ENCODE measurements at places on chromosomes 3 and 15.

DNA sequence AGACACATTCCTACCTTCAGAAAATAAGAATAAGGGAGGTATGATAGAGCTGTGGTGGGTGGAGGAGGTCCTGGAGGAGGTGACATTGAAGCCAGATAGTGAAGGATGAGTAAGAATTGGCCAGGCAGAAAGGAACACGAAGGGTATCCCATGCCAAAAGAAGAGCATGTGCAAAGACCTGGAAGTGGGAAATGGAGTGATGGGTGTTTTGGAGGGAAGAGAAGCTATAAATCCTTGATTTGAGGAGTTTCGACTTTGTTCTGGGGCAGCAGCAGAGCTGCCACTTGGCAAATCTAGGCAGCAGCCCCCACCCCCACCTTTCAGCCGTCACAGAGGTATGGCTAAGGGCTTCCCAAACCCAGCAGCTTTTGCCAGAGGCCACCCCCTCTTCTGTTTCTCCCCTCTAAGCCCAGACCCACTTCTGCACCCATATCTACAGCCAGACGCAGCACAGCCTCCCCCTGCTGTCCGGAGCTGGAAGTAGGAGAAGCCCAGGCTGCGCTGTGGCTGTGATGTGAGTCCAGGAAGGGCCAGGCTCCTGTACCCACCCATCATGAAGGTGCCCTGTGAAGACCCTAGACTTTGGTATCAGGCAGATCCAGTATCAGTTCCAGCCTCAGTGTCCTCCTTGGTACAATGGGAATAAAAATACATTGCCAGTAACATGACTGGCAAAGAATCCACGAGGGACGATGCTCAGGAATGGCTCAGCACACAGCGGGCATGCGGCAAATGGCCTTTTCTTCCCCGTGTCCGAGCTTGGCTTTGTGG, 188.7 kb upstream of the LINGO1 start:
- peak; percentile 73 for DNase-seq

DNA sequence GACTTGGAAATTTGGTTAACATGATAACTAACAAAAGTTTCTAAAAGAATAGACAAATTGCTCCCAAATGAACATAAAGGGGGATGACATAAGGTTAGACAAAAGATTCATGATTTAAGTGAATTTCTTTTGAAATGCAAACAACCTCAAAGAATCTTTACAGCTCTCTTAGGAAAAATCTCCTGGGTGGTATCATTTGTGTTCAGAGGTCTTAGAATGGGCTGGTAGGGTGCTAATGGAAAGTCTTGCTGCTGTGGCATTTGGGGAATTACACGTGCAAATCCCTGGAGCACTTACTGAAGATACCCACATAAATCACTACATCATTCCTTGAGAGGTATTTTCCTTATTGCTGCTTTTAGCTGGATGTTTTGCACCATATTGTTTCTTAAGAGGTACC, 14.4 kb upstream of the ROBO2 start:
- no peak for DNase-seq

GRCh38 chr15:61687124-61687523, 373.1 kb downstream of the VPS13C start:
- no peak for DNase-seq

DNA sequence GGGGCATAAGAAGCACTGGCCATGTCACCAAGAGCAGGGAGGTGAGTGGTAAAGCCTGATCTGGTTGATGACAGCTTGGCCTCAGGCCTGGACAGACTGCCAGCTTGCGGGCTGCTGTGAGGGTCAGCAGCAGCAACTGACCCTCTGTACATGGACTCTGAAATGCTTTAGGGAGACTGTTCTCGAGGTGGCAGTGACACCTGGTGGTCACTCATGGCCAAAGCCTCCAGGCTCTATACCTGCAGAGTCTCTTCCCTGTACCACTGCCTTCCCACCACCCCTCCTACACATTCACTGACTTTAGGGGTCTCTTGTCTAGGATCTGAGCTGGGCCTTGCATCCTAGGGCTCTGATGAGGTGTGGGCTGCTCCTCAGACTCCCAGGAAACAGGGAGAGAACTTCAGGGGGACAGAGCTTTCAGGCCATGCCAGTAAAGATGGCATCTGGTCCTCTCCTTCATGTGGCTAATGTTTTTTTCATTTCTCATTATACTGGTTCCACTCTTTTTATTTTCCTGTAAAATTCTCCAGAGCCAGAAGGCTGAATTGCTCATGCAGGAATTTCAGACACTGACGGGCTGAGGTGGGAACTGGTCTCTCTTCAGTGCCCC, 17.2 kb upstream of the TIMP4 start:
- DNase-seq, result peak; percentile 57

- peak; percentile 37 for DNase-seq
Observed at GRCh38 chr3:141663993-141664392, 74.1 kb upstream of the RNF7 start.

DNA sequence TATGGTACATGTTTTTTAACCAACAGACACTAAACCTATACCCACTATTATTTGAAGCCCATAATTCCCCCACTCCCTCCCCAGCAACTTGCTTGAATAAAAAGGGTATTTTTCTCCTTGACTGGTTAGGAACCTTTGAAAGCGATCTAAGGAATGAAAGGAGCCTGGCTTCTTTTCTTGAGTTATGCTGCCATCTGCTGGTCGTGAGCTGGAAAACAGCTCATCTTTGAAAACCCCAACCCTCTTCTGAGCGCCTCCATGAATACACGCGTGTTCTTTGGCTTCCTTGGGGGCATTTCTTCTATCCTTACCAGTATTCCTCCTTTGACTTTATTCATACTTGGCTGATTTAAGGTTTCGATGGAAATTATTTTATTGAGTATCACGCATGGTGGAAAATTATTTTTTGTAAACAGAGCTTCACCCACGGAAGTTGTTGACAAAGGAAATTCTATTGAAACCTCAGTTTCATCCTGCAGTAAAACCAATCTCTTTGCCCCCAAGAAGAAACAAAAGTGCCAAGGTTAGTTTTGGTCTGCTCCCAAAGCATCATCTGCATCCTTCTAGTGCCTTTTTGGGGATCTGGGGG, 171.6 kb downstream of the SV2B start:
- peak; percentile 66 for DNase-seq

DNA sequence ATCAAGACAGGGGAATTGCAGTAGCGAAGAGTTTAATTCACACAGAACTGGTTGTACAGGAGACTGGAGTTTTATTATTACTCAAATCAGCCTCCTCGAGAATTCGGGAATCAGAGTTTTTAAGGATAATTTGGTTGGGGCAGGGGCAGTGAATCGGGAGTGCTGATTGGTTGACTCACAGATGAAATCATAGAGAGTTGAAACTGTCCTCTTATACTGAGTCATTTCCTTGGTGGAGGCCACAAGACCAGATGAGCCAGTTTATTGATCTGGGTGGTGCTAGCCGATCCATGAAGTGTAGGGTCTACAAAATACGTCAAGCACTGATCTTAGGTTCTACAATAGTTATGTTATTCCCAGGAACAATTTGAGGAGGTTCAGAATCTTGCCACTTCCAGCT, 5.3 kb upstream of the ZNF770 start:
- no peak for DNase-seq

DNA sequence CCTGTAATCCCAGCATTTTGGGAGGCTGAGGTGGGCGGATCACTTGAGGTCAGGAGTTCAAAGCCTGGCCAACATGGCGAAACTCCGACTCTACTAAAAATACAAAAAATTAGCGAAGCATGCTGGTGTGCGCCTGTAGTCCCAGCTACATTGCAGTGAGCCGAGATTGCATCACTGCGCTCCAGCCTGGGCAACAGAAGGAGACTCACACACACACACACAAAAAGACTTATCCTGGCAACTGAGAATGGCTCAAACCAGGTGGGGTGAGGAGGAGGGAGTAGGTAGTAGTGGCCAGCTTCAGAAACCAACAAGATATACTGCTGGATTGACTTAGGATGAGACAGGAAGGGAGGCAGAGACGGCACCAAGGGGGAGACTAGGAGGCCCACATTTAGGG, 53.4 kb upstream of the APEH start:
- DNase-seq, result no peak

DNA sequence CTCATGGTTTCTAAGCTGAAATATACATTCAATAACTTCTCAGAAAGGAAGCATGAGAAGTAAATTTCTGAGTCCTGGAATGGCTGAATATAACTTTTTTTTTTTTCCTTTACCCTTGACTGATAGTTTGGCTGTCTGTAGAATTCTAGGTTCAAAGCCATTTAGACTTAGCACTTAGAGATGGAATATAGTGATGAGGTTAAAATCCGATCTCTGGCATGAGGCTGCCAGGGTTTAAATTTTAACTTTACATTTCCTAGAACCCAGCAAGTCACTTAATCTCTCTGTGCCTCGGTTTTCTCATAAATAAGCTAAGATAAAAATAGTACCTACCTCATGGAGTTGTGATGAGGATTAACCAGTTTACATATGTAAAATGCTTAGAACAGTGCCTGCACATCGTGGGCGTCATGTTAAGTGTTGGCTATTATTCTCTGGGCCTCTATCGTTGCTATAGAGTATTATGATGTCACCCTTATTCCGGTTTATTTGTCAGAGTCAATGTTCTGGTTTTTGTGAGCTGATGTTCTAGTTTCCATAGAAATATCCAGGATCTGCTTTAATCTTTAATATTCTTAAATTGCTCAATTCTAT, 199.8 kb upstream of the TLE3 start:
- no peak for DNase-seq

All from iris pigment epithelial cell (primary cell).